ENCODE measurements at places on chromosomes 4 and X.

GRCh38 chr4:41379230-41379629 lies 122.5 kb downstream of the UCHL1 start:
- no peak for DNase-seq

DNA sequence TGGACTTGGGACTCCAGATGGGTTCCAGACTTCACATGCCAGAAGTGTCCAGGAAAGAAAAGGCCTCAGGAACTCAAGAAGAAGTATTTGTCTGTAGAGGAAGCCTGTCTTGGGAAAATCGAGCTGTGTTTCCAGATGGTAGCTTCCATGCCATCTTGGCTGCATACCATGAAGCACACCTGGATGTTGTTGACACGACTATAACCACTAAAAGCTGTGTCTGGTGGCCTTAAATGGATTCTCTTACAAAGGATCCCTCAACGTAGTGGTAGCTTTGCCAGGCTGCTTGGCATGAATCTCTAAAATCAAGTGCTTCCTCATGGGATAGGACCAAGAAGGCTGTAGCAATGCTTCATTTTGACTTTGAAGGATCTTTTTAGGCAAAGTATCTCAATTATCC lies 313.4 kb upstream of the BOD1L1 start:
- no peak for DNase-seq

GRCh38 chr4:145481164-145481941 lies at the start of gene SMAD1:
SMAD1 (plus strand) TSS chr4:145481853; CDS start chr4:145514614, 32,761 bp downstream.
- peak; percentile 58 for DNase-seq

- DNase-seq: no peak
Observed at GRCh38 chr4:8261851-8262535, 7.6 kb upstream of the HTRA3 start.

Data from NCI-H2029 (cell line).